ENCODE measurements at places on chromosomes 12 and 14.

- peak; percentile 61 for DNase-seq
These were observed 19.1 kb downstream of the BBOF1 start for GRCh38 chr14:74038020-74038859.

DNA sequence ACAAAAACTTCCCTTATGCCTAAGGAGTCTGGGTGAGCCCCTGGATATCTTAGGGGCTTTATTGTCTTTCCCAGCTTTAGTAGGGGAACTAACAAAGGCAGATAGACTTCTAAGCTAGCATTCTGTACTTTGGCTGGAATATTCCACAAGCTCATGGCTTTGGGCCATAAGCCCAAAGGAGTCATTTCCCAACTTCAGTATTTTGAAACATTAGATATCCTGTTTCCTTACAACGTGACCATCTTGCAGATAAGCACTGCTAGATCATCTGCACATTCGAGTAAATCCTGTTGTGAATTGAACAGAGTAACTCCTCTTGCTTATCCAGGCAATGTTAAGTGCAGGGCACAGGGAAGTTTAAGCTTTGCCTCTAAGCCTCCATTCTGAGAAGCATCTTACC is 70.6 kb upstream of the ACTN1 start:
- no peak for DNase-seq

GRCh38 chr14:53190938-53191337 is 37.8 kb upstream of the DDHD1 start:
- no peak for DNase-seq

DNA sequence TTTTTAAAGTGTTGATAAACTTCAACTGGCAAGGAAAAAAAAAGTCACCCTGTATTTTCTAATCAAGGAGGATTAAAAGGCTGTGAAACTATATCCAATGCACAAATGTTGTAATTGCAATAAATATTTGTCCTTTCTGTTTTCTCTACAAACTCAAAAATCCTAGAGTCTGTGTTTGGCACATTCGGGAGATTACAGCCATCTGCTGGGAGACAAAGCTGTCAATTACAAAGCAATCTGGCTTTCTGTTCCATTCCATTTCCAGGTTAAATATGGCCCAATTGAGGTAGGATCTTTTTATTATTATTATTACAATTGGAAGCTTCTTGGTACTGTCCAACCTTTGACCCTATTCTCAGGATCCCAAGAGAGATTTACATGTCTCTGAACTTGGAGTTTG is 295.9 kb downstream of the DIO2 start:
- DNase-seq: no peak

DNA sequence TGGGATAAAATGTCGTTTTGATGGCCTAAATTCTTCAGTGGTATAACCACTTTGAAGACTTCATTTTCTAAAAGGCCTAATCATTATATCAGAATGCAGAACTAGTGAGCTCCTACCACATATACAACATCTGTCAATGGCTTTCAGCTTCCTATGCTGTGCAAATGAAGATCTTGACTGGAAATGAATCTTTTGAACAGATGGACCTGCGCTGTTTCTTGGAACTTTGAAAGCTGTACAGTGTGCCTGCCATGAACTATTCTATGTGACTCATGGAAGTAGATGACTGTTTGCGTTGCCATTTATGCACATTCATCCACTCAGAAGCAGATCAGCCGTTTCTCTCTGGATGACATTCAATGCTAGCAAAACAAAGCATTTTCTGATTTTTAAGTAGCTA is 542.2 kb upstream of the USP15 start:
- DNase-seq: no peak

GRCh38 chr14:104864267-104865080 is 594 bp upstream of the CEP170B start:
- no peak for DNase-seq

DNA sequence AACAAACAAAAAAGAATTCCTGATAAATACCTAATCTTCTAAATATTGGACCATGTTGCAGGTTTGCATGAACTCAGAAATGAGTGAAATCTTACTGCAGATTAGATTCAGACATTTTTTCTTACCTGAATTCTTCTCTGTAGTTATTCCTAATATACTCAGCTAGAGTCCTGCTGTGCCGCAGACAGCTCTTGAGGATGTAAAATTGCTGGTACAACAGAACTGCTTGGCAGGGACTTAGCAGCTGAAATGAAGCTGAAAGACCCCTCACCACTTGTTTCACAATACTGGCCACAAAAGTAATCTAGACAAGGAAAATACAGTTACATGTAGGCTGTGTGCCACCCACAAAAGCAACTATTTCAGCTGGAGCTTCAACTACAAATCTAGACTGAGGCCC is 48.3 kb upstream of the KICS2 start:
- DNase-seq: no peak

- DNase-seq: no peak
These were observed 53.0 kb downstream of the PKP2 start for GRCh38 chr12:32843528-32844095.

- no peak for DNase-seq
These were observed 488.5 kb upstream of the TBX3 start for GRCh38 chr12:115172521-115172920.

- no peak for DNase-seq
These were observed 11.4 kb downstream of the APAF1 start for GRCh38 chr12:98656289-98657101.

GRCh38 chr14:54438703-54439102 is 2.5 kb downstream of the CNIH1 start:
- no peak for DNase-seq

DNA sequence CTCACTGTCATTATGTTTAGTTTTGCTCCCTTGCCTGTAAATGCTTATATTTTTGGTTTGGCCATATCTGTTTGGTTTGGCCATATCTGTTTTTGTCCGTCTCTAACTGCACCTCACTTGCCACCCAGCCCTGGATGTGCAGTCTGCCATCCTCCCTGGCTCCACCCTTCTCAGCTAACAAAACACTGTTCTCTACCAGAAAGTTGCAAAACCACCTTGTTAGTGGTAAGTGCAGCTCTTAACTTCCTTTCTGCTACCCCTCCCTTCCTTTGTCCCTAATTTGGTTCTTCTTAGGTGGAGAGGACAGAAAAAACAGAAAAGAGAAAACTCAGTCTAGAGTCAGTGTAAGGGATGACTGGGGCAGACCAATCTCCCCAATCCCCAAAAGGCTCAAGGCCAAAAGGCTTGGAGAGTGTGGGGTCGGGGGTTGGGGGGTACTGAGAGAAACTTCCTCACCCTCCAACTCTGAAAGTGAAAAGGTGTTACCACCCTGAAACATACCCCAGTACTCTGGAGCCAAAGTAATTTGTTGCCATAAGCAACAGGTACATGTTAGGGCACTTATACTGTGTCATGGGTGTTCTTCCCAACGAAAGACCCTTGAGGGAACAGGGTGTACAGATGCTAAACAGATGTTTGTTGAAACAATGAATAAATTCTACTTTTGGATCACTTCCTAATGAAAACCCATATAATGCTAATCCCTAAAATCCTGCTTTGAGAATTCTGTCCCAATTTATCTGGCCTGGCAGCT is 5.0 kb downstream of the BIN2 start:
- peak; percentile 75 for DNase-seq

DNA sequence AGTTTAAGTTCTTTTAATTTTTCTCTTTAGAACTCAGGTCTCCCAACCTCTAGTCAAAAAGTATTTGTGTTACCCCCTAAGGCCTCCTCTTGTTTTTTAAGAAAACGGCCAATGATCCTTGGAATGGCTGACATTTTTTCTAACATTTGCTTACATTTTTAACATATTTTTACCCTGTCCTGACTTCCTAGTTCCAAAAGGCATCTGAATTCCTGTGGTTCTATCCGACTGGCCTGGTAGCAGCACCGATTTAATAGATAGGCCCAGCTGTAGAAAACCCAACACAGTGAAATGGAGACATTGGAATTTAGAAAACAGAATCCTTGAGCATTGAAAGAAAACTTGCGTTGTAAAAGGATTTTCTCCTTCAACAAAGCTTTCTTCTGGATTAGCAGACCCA is 134.7 kb upstream of the GSC start:
- no peak for DNase-seq

GRCh38 chr12:39620659-39621658 is 1.4 kb upstream of the ABCD2 start:
- DNase-seq: peak; percentile 62

- no peak for DNase-seq
These were observed 9.4 kb downstream of the CLBA1 start for GRCh38 chr14:104994978-104995377.

GRCh38 chr12:50923361-50924130 is 28.8 kb upstream of the HIGD1C start:
- no peak for DNase-seq

- DNase-seq: no peak
These were observed 100.3 kb upstream of the SOX5 start for GRCh38 chr12:24049728-24050127.

Data from CD4-positive, alpha-beta T cell treated with Interleukin-15 for 4 hours (primary cell).